ENCODE measurements at places on chromosomes 1 and 21.

DNA sequence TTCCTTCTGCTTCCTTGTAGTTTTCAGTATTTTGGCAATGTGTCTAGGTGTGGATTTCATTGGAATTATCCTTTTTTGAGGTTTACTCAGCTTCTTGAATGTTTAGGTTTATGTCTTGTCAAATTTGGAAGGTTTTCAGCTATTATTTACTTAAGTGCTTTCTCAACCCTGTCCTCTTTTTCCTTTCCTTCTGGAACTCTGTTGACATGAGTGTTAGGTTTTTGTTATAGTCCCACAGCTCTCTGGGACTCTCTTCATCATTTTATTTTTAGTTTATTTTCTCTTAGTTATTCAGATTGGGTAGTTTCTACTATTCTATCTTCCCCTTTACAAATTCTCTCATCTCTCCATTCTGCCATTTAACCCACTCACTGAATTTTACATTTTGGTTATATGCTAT is 63.1 kb upstream of the GPR88 start:
- DNase-seq: no peak

- no peak for DNase-seq
Observed at GRCh38 chr1:91572044-91572443, 71.4 kb downstream of the CDC7 start.

DNA sequence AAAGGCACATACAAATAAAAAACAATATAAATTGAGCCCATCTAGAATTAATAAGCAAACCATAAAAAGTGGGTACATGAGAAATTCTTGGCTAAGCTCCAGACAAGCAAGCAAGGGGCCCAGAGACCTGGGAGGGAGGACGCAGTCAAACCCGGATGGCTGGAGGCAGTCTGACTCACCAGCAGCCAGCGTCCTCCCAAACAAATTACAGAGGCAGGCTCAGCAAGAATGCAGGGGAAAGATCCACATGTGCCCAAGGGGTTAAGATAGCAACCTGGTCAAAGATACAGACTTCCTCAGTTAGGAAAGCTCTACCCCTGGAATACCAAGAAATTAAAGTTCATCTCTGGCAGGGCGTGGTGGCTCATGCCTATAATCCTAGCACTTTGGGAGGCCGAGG is 7.4 kb upstream of the TIAM1 start:
- no peak for DNase-seq

GRCh38 chr1:8571200-8571984 is 246.0 kb downstream of the RERE start:
- DNase-seq: no peak

GRCh38 chr1:111778541-111779051 is 22.9 kb downstream of the DDX20 start:
- no peak for DNase-seq

DNA sequence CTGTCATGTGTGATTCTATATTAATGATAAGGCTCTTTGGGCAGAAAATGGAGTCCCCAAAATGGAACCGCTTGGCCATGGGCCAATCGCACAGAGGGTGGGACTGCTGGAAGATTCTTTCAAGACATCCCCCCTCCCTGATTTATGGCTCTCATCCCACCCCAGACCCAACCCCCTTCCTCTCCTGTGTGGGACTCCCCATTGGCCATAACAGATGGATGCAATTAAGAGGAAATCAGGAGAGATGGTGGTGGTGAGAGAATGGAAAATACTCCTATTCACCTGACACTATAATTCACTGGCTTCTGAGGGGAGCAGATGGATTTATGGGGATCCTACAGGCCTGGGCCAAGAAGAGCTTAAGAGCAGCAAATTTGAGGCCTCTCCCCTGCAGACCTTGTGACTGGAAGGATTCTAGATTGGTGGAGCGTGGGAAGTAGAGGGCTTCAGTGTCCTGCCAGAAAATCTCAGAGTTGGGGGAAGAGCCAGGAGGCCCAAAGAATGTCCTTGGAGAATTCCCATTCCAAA is 1.7 kb downstream of the IGFN1 start:
- no peak for DNase-seq

- no peak for DNase-seq
Observed at GRCh38 chr1:25031601-25031965, 101.5 kb upstream of the RUNX3 start.

DNA sequence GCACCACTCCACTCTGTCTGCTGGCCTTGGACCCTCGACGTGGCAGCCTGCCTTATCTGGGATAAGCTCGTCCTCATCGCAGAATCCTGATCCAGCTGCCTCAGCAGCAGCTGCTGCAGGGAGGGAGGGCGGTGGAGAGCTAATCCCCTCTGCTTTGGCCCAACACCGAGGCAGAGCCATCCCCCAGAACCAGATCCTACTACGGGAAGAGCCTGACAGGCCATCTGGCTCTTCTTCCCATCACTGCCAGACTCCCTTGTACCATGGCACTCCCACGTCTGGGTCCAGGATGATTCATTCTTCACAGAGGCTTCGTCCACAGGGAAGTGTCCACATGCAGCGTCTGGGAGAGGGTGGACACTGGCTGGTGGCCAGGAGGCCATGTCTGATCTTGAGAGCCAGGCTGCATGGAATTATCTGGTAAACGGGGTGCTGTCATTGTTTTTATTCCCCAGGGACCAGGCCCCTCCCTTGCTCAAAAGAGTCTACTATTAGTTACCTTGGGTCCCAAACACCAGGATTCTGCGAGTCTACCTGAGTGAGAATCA is 14.6 kb upstream of the PKP1 start:
- no peak for DNase-seq

- DNase-seq: no peak
Observed at GRCh38 chr1:49229555-49229954, 452.9 kb upstream of the BEND5 start.
